PC-3 (cell line): ENCODE measurements at places on chromosomes 6 and 20. TPM values are rescaled to one million over a fixed set of nuclear protein-coding genes. Genes with fewer than 3 reads are reported as not detected.

Gene ENPP5
- 0.04 TPM in 1 of 2 replicates, not detected in the other for total RNA-seq

Gene RAET1L
- 1.1 and 3.6 TPM in 2 replicates for total RNA-seq

Gene DHX16
- 50.0 and 75.6 TPM in 2 replicates for total RNA-seq

Gene IL17A
- total RNA-seq = not detected in 2 replicates

Gene CD109
- 16.8 and 19.1 TPM in 2 replicates for total RNA-seq

Gene BPIFA2
- total RNA-seq = not detected in 2 replicates
